ENCODE measurements at places on chromosomes 1 and 21.

DNA sequence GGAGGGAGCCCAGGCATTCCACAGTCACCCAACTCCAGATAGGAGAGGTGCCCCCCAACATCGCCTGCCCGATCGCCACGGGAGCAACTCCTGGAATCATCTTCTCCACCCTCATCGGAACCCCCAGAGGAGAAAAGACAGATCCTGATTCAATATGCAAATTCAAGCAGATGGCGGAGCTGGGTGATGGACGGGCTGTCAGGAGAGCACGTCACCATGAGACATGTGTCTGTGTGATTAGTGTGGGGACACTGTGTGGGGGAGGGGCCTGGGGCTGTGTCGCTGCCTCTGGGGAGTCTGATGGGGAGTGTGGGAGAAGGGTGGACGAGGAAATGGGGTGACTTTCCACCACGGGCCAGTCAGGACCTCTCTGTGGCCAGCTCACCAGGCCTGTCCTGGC is 90.2 kb upstream of the CSF3R start:
- DNase-seq, result no peak

GRCh38 chr1:115842948-115843347 is 2.0 kb upstream of the NHLH2 start:
- no peak for DNase-seq

DNA sequence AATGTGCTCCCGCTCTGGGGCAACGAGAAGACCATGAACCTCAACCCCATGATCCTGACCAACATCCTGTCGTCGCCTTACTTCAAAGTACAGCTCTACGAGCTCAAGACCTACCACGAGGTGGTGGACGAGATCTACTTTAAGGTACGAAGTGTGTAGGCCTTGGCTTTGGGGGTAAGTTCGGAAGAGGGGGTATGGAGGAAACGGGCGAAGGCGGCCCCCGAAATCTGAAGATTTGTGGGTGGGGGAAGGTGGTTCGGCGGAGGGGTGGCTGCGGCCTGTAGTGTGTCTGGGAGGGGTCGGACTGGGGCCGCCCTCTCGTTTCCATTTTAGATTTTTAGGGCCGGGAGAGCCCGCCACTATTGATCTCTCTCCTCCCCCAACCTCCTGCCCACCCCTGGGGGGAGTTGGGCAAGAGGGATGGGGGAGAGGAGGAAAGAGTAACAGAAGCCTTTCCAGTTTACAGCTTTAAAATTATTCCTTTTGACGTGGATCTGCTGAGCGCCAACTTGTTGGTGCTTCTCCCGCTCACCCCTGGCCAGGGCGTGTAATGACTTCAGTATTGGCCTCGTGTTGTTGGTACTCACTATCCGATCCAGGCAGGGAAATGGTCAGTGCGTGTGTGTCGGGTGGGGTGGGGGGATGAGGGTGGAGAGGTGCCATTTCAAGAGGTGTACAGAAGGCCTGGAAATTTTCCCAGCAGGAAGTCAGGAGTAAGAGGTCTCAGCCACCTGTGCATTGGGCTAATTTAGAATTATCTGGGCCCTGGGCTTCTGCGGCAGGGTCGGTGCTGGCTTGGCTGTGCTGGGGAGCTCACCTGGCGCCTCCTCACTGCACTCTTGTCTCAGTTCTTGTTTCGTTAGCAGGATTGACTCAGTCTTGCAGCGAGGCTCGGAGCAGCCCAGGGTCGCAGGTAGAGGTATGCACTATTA is 880 bp downstream of the PRPF38B start:
- no peak for DNase-seq

- DNase-seq, result no peak
Measured at GRCh38 chr1:17764591-17764990, 9.5 kb downstream of the ACTL8 start.

- no peak for DNase-seq
Measured at GRCh38 chr21:41521489-41522027, 13.6 kb upstream of the TMPRSS2 start.

- DNase-seq, result no peak
Measured at GRCh38 chr1:89589515-89589914, 43.4 kb upstream of the LRRC8C start.

GRCh38 chr1:161952607-161953172 is 71.0 kb downstream of the OLFML2B start:
- DNase-seq, result no peak
